ENCODE measurements at places on chromosomes 7 and 10. TPM values are rescaled to one million over a fixed set of nuclear protein-coding genes. Genes with fewer than 3 reads are reported as not detected.

Gene GPRIN2
- total RNA-seq, result 42.1 TPM

Gene PRLHR
- not detected for total RNA-seq

GRCh38 chr10:13587391-13587790 is 626 bp downstream of the PRPF18 start:
- H3K27ac ChIP-seq, result peak overlapping the region; percentile 68
- peak overlapping the region; percentile 91 for H3K4me3 ChIP-seq
- H3K36me3 ChIP-seq, result peaks cover 8% of the 10 kb centered on the region
- H3K27me3 ChIP-seq, result peaks cover 10% of the 10 kb centered on the region
- H3K4me1 ChIP-seq, result peaks cover 18% of the 10 kb centered on the region

DNA sequence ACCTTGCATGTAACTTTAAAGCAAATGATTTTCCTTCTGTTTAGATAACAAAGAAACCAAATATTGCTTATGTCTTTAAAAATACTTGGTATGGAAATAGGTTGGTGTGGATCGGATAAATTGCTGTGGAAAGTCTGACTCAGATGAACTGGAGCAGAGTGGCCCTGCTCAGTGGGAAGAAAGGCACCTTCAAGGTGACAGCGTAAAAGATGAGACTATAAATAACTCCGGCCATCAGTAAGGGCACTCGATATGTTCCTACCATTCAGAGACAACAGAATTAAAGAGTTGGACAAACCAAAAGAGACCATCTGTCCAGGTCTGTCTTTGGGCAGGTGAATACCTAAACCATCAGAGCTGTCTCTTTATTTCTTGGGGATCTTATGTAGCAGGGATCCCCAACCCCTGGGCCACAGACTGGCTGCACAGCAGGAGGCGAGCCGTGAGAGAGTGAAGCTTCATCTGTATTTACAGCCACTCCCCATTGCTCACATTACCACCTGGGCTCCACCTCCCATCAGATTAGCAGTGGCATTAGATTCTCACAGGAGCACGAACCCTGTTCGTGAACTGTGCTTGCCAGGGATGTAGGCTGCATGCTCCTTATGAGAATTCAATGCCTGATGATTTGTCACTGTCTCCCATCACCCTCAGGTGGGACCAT is 357.1 kb downstream of the PRPF18 start:
- H3K4me1 ChIP-seq, result peaks cover 14% of the 10 kb centered on the region
- H3K4me3 ChIP-seq, result no peak overlapping the region
- no peaks in the 10 kb centered on the region for H3K27me3 ChIP-seq
- no peaks in the 10 kb centered on the region for H3K36me3 ChIP-seq

DNA sequence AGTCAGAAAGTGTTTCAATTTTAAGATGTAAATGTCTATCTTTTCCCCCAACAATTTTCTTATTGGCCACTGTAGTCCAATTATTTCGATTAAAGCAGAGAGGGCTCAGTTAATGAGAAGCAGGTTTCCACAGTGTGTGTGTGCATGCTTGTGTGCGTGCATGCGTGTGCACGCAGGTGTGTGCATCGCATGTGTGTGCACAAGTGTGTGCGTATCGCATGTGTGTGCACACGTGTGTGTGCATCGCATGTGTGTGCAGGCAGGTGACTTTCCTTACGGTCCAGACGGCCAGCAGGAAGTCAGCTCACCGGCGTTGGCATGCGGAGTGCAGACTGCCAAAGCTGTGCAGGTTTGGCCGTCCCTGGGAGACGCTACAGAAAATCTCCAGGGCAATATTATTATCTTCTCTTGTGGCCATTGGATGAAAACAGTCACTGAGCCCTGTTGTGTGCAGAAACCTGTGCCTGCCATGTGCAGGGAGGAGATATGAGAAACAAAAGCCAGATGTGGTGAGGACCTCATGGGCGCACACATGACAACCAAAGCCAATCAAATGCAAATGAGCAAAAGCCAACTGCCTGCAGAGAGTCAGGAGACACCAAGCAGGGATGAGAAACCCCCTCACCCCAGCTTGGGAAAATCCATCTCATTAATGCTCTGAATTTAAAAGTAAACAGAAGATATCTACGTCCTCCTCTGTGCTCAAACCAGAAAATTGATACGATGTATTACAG is 70.4 kb downstream of the C10orf90 start:
- H3K27me3 ChIP-seq, result no peaks in the 10 kb centered on the region
- DNase-seq, result no peak
- no peak overlapping the region for H3K27ac ChIP-seq
- H3K4me1 ChIP-seq, result no peaks in the 10 kb centered on the region

DNA sequence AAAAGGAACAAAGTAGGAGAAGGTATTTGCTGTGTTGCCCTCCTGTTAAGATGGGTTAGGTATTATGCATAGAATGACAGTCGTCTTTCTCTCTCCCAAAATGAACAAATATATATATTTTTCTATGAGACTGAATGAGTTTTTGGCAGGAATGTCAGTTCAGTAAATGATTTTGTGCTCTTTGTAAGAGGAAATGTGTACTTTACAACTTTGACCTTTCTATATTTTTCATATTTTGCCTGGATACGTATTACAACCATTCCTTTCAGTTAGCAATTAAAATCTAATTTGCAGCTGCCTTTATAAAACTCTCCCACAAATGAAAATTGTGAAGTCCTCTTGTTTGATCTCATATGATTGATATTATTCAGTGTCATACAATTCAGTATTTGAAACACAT is 336.6 kb upstream of the MEOX2 start:
- no peaks in the 10 kb centered on the region for H3K27me3 ChIP-seq
- no peaks in the 10 kb centered on the region for H3K4me1 ChIP-seq
- no peaks in the 10 kb centered on the region for H3K36me3 ChIP-seq
- no peak for DNase-seq
- no peak overlapping the region for H3K4me3 ChIP-seq
- no peak overlapping the region for H3K27ac ChIP-seq

DNA sequence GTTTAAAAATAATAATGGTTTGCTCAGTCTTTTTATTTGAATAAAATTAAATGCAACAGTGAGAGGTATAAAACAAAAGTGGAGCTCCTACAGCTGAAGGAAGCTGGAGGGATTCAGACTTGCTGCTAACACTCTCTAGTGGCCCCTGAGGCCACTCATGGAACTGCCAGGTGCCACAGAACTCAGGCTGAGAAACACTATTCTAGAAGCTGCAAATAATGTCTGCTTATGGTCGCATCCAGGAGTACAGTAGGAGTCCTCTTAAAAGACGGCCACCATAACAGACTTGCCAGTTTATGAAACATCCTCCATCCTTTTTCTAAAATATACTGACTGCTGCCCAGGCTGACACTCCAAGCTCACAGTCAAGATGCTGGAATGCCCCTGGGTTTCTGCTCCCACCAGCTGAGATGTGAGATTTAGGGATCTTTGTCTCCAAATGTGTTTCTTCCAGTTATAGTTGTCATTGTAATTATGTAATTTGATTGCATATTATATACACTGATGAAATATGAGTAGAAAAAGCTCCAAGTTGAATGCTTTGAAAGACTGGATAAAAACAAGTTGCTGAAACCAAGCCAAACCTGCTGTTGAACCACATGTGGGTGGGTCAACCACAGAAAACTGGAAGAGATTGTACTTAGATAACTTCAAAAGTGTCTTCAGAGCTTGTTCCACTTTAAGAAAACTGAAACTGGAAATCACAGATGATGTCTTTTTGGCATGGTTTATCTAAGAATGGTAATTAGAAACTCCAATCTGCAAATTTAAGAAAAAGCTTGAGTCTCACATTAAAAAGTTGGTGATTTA is 213.7 kb upstream of the AOAH start:
- H3K36me3 ChIP-seq, result no peaks in the 10 kb centered on the region
- no peak overlapping the region for H3K4me3 ChIP-seq
- no peak for DNase-seq
- no peak overlapping the region for H3K27ac ChIP-seq
- H3K4me1 ChIP-seq, result no peaks in the 10 kb centered on the region
- no peaks in the 10 kb centered on the region for H3K27me3 ChIP-seq

DNA sequence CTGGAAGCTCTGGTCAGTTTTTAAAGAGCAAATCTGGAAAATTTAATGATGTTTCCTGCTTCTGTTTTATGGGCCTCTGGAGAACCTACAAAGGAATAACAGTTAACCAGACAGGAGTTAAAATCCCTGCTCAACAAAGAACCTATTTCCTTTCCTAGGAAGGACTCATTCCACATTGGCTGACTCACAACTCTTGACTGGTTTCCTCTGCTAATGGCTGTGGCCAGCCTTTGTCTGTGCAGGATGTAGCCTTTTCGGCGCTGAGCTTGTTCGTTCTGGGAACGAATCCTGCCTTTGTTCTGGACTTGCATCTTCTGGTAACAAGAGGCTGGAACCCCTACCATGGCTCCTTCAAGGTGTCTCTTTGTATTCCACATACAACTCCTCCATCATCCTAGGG is 112.8 kb upstream of the PDCD4 start:
- H3K36me3 ChIP-seq, result no peaks in the 10 kb centered on the region
- H3K27me3 ChIP-seq, result peaks cover 34% of the 10 kb centered on the region
- no peak for DNase-seq

GRCh38 chr10:6195846-6196245 is 6.9 kb upstream of the PFKFB3 start:
- H3K4me1 ChIP-seq, result peaks cover 55% of the 10 kb centered on the region
- no peaks in the 10 kb centered on the region for H3K27me3 ChIP-seq
- H3K27ac ChIP-seq, result peak overlapping the region; percentile 69
- DNase-seq, result no peak

Measured in lower lobe of right lung (tissue), 2 donors.